ENCODE measurements at places on chromosomes 16 and 17. TPM values are rescaled to one million over a fixed set of nuclear protein-coding genes. Genes with fewer than 3 reads are reported as not detected.
A peak's percentile ranks its signal among the peaks of the same experiment; 100 is the strongest.

DNA sequence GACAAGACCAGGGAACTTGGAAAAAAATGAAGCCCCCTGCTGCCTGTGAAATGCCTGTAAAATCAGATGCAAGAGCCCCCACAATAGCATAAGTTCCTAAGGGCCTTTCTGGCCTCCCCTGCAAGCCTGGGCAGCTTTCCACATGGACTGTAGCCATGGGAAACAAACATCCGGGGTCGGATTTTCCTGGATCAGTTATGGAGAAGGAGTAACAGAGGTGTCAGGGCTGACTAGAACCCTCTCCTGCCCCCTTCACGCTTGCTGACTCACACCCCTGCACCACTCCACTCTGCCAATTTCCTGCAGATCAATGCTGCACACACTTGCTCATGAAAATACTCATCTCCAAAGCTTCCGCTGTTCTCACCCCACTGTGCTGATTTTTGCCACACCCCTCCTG, 258.6 kb downstream of the CBLN1 start:
- DNase-seq: no peak

DNA sequence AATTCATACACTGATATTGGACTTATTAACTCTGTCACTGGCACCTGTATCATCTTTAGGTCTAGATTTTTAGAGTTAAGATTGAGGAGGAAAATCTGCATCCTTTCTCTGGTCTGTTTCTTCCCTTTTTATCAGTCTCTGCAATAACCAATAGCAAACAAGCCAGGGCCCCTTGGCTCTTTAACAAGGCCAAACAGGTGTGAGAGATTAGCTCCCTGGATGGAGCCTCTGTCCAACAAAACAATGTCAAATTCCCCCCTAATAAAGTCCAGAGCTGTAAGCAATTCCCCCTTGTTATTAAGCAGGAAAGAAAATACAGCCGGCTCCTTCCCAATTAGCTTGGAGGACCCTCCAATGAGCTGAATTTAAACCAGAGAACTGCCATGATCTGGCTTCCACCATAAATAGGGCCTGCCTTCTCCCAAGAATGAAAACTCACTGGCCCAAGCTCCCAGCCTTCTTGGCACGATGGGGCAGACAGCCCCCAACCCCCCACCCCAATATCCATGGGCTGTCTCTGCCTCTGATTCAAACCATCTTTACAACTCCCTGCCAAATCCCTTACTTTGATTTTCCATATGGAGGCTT, 56.1 kb upstream of the SOX9 start:
- no peak for DNase-seq

DNA sequence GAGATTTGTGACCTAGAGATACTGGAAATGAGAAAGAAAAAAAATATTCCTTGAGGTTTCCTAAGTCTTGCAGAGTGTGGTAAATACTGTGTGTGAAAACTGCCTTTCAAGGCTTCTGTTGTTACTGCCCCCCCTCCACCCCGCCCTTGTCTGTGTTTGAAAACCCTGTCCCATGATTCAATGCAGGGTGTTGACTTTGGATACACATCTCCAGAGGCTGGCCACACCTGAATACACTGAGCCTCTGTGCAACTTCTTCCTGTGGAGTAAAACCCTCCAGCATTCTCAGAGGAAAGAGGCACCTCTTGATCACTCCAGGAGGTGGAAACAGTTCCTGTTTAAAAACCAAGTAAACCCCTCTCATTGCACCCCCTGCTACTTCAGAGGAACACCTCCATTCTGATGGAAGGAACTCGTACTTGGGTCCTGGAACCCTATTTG, 123.0 kb upstream of the CACNG5 start:
- no peak for DNase-seq

GRCh38 chr17:70184770-70185169, 15.4 kb downstream of the KCNJ2 start:
- peak; percentile 38 for DNase-seq

- no peak for DNase-seq
These were observed 100.5 kb downstream of the CYB561 start for GRCh38 chr17:63345611-63346010.

GRCh38 chr16:64364894-64365293, 757.0 kb downstream of the CDH11 start:
- DNase-seq: no peak

DNA sequence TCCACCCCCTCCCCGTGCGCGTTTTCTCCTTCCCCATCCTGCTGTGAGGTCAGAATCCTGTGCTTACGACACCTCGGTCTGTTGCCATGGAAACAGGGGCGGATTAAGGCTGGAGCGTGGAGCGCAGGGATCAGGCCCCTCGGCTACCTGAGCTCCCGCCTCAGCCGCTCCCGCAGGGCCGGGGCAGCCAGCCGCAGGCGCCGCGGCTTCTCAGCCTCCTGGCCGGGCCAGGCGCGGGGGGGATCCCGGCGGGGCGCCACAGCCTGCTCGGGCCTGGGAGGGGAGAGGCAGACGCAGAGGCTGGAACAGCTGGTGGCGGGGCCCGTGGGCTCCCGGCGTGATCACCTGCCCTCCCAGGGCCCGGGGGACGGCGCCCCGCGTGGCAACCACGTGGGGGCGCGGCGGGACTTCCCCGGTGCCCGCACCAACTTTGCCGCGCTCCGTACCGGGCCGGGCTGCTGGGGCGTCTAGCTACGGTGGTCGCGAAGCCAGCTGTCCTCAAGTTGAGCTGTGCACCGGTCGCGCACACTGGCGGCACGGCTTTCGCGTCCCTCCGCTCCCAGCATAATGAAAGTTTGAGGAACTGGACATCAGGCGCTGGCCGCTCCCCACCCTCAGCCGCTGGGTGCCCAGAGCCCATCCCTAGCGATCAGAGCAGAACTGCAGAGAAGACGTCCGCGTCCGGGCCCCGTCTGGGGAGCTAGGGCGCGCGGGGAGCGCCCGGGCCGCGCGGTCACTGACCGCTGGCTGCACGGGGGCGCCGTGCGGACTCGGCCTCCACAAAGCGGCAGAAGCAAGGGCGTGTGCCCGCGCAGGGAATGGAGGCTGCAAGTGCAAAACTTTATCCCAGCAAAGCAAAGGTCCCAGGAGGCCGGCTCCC, 1.2 kb downstream of the RTN4RL1 start:
- DNase-seq: peak; percentile 77

- DNase-seq: peak; percentile 66
These were observed 4.6 kb downstream of the SLC12A4 start for GRCh38 chr16:67963662-67964321.

GRCh38 chr17:46790216-46790615, 28.3 kb downstream of the WNT3 start:
- DNase-seq: no peak

GRCh38 chr16:84832488-84833143, 12.8 kb downstream of the CRISPLD2 start:
- peak; percentile 86 for DNase-seq

DNA sequence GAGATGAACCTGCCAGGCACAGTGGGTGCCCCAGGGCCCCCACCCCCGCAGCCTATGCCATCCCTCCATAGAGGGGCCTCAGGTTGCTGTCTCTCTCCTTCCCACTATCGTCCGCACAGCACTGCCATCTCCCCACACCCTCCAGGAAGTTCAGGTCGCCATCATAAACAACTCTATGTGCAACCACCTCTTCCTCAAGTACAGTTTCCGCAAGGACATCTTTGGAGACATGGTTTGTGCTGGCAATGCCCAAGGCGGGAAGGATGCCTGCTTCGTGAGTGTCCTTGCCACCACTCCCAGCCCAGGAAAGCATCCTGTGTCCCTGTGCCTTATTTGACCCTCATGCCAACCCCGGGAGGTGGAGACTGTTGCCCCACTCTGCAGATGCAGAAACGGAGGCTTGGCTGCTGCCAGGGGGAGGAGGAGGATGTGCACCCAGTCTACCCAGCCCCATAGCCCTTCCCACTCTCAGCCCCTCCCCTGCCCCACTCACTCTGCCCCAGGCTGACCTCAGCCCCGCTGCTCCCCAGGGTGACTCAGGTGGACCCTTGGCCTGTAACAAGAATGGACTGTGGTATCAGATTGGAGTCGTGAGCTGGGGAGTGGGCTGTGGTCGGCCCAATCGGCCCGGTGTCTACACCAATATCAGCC, 3.9 kb downstream of the PRSS21 start:
- no peak for DNase-seq

DNA sequence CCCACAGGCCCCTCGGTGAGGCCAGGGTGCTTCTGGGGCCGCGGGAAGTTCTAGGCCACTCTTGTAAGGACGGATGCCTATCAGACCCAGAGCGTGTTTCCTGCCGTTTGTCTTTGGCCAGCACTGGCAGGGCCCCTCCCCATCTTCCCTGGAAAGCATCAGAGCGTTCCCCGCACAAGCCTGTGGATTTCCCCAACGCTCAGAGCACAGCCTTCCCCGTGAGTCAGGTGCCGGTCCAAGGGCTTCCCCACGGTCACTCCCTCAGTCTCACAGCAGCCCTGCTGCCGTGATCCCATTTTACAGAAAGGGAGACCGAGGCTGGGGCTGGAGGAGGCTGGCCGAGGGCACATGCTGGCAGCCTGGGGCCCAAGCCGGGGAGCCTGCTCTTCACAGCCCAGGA, 33.7 kb downstream of the CRISPLD2 start:
- DNase-seq: no peak

DNA sequence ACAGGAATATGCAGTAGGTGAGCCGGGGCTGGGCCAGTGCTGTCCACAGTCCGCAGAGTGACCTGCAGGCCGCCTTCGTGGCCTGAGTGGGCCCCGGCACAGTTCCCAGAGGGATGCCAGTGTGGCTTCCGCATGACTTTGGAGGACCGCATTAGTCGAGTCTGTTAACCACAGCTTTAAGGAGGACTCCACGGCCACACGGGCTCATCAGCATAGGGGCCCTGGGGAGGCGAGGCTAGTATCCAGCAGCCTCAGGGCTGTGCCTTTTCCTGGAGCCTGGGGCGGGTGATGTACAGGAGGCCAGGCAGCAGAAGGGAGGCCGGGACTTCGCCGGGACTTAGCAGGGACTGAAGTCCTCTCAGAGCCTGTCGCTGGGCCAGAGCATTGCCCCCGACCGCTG, 13.2 kb downstream of the TSC2 start:
- DNase-seq: no peak

DNA sequence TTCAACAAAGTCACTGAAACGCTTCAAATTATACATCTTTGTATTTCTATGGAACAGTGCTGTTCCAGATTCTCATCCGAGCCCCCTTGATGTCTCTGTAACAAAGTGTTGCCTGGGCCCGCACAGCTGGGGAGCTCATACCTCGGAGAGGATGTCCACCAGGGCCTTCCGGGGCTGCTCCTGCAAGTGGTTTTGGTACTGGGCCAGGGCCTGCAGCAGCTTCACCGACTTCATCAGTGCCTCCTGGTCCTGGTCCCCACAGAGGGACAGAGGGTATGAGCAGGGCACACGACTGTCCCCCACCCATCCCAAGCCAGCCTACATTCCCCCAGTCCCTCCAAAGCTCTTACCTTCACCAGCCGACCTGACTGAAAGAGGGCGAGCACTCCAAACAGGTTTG, 1.5 kb downstream of the MYBBP1A start:
- peak; percentile 16 for DNase-seq

GRCh38 chr16:19389246-19389645, 28.4 kb upstream of the TMC5 start:
- DNase-seq: peak; percentile 55

GRCh38 chr17:6666077-6666521, 14.5 kb downstream of the C17orf100 start:
- peak; percentile 75 for DNase-seq

DNA sequence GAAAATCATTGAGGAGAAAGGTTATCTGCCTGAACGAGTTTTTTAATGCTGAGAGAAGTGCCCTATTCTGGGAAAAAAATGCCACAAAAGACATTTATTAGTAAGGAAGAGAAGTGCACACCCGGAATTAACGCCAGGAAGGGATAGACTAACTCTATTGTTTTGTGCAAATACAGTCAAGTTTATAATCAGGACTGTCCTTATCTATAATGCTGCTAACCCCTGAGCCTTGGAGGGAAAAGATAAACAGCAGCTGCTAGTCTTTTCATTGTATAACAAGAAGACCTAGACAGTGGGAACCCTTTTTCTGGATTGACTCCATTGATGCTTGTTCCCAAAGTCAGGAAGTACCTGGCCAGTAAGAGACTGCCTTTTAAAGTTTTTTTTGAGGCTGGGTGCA, 26.5 kb downstream of the BCAS3 start:
- DNase-seq: no peak

DNA sequence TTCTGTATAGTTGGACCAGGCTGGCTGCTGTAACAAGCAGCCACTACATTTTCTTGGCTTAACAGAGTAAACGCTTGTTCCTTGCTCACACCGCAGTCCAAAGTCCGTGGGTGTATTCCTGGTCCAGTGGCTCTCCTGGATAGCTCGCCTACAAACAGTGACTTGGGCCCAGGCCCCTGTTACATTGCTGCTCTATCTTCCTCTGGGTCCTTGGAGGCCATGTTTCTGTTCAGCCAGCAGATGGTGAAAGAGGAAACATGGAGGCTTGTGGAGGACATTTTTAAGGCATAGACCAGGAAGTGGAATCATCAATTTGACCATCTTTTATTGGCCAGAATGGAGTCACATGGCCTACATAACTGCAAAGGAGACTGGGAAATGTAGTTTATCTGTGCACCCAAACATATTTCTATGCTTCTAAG, 55.1 kb downstream of the ATP2C2 start:
- DNase-seq: no peak

DNA sequence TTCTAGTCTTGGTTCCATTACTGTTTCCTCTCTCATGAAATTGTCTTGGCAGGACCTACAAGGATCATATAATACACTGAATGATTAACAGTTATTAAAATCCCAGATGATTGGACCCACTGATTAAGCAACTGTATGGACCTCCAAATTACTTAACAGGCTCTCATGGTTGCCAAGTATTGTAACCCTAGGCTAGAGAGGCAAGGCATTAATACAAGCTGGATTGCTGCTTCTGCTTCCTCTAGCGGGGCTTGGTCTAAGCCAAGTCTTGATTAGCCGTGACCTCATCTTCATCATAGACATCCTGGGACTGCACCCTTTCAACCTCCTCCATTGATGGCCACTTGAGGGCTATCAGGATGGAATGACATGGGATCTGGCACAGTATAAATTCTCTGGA, 46.9 kb downstream of the SYCE1L start:
- no peak for DNase-seq

DNA sequence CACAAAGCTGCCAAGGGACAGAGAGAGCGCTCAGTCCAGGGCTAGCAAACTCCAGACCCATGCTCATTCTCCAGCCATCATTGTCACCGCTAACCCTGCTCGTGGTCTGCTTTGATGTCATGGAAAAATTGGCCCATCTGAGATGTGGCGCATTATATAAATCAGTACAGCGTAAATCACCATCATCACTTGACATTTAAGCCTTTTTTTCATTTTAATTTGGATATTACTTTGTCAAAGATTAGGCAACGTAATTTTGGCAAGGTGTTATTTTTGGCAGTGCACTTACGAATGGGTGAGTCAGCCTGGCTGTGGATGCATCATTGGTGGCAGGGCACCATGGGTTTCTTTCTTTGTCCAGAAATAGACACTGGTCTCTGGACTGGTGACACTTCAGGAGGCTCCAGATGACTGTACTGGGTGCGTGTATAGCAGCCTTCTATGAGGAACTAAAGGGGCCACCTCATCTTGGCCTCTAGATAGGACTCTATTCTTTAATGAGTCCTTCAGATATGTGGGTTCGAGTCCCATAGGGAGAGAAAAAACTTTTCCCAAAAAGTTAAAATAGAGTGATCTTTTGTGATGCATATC, 166.3 kb downstream of the MSI2 start:
- peak; percentile 79 for DNase-seq

MYH8 gene
- total RNA-seq: not detected

FBXW10B gene
- total RNA-seq: 3.4 TPM

SETD6 gene
- 23.8 TPM for total RNA-seq

NPIPA5 gene
- 17.2 TPM for total RNA-seq

TBC1D3I gene
- not detected for total RNA-seq

KRTAP3-2 gene
- not detected for total RNA-seq

CA5A gene
- not detected for total RNA-seq

RAB11FIP4 gene
- 3.8 TPM for total RNA-seq

SRR gene
- 16.1 TPM for total RNA-seq

SAMD14 gene
- 5.0 TPM for total RNA-seq

IL34 gene
- total RNA-seq: 44.2 TPM
